MCF 10A (cell line): ENCODE measurements at places on chromosomes 11 and 22. TPM values are rescaled to one million over a fixed set of nuclear protein-coding genes. Genes with fewer than 3 reads are reported as not detected.

- DNase-seq, result peak; percentile 5
These were observed 46.4 kb downstream of the PPP6R3 start for GRCh38 chr11:68506908-68507307.

Gene SPECC1L
- total RNA-seq, result 48.7 and 60.4 TPM in 2 replicates

Gene BAIAP2L2
- total RNA-seq, result 3.6 and 7.1 TPM in 2 replicates

Gene FGF19
- not detected in 2 replicates for total RNA-seq
